ENCODE measurements at places on chromosomes 13 and 19.

GRCh38 chr13:29805994-29806979 lies 44.1 kb downstream of the UBL3 start:
- no peak for DNase-seq

DNA sequence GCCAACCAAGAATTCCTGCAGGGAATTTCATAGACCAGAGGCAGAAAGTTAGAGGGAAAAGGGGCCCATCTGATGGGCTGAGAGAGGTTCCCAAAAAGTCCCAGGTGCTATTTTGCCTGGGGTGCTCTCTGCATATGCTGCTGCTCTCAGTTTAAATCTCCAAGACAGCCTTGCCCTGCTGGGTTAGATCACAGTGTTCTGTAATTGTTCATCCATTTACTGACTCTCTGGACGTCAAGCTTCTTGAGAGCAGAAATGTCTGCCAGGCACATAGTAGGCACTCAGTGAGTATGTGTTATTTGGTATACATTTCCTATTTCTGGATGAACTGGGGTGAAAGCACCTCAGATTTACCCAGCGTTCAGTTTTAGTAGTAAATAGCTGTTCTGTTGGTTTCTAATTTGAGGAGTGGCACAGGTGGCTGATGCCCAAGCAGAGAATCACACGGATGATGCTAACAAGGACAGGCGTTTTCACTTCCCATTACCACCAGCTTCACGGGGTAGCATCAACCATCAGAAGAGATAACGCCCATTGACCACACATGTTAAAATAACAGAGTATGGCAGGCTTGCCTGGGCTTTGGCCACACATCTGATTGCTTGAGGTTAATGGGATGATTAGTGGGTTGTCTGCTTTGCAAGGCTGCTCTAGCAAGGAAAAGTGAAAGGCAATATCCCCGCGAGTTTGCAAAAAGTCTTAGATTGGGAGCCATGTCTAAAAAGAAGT lies 161.1 kb downstream of the SLC7A1 start:
- no peak for DNase-seq

DNA sequence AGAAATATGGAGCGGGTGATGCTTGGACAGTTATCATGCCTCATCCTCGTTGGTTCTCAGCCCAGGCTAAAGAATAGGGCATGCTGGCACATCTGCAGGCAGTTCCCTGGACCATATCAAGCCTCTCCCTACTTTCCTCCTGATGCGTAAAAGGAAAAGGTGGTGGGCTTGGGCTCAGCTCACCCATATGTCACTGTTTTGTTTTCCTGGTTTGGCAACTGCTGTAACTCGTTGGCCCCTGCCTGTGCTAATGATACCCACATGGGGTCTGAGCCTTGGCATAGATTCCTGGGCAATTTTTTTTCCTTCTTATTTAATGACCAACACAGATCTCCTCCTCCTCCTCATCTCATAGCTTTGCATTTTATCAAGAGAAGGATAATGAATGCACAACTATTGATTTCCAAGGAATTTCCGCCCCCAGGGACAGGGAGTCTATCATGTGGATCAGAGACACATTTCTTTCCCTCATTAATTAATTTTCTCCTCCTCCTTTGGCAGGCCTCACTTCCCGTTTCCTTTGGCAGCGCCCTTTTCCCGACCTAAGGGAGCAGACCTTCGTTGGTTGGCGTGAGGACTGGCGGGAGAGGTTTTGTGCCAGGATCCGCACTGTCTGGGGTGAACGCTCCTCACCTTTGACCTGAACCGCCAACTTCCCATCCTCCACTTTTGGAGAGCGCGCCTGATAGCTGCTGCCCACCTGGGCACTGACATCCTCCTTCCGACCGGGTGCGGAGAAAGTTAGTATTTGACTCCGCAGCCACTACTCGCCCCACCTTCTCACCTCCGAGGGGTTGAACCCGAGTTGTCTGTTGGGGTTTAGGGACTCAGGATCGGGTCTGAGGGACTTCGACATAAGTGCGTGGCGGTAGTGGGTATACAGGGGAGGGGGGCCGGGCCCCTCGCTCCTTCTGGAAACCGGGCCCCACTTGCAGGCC lies 3.4 kb upstream of the POU4F1 start:
- DNase-seq, result no peak

DNA sequence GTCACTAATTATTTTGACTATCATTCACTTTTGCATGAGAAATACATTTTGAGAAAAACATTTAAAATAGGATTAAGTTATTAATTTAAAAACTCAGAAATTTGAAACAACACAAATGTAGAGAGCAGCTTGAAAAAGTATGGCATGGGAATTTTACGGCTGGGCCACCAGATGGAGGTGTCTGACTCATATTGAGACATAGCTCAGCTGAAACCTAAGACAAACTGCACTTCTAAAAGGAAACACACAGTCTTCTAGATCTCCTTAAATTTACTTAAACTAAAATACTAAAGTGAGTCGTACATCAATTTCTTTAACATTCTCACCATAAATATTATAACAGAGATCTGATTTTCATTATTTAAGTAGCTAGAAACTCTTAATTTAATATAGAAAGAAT lies 41.9 kb upstream of the POSTN start:
- DNase-seq, result no peak

DNA sequence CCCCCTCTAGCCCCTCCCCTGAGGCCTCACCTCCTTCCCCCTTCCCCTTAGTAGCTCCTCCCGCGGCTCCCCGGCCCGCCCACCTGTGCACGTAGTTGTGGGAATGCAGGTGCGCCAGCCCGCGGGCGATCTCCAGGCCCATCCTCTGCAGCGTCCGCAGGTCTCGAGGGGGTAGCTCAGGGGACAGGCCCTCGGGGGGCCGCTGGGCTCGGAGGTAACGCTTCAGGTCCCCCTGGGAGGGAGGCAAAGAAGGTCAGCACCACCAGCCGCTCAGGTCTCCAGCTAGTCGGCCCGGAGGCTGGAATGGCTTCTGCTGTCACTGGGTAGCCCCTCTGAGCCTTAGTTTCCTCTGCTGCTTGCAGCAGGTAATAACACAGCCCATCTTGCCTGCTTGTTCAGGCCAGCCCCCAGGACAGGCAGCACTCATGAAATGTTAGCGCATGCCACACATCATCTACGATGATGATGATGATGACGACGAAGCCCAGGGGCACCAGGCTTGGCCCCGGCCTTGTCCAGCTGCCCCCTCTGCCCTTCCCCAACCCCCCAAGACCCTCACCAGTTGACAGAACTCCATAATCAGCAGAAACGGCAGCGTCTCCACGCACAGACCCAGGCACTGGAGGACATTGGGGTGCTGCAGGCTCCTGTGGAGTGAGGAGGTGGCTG lies 9.2 kb downstream of the LMTK3 start:
- no peak for DNase-seq

DNA sequence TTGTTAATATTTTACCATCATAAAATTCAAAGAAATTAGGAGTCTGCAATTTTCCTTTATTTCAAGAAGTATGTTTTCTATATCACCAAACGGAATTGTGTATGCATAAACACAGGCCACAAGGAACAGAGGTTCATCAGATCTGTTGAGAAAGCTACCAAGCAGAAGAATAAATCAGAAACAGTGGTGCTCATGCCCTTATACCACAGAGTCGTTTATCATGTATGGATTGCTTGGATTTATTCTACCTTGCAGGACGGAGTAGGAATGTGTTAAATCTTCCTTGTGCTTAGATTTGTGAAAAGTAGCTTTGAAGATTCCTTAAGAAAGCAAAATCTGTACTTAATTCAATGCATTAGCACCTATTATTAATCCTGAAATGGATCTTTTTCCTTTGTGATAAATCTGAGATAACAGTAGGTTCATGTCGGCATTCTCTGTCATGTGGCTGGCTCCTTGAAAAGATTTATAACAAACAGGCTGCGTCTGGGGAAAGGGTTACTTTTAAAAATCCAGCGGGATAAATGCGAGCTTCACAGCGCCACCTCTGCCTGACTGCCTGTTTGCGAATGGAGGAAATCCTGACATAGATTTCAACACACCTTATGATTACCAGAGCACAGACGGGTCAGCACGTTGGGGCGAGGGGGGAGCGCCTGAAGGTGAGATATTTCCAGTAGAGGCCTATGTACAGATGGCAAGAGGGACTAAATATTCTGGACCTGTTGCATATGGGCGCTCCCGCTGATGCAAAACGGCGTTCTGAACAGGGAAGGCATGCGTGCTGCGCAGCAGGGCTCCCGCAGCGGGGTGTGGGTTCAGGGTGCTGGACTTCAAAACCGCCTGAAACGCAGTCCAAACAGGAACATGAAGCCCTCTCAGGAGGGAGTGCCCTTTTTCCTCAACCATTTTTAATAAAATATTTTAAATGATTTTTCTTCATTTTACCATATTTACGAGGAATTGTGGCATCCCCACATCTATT lies 445.5 kb upstream of the SGCG start:
- DNase-seq, result no peak

DNA sequence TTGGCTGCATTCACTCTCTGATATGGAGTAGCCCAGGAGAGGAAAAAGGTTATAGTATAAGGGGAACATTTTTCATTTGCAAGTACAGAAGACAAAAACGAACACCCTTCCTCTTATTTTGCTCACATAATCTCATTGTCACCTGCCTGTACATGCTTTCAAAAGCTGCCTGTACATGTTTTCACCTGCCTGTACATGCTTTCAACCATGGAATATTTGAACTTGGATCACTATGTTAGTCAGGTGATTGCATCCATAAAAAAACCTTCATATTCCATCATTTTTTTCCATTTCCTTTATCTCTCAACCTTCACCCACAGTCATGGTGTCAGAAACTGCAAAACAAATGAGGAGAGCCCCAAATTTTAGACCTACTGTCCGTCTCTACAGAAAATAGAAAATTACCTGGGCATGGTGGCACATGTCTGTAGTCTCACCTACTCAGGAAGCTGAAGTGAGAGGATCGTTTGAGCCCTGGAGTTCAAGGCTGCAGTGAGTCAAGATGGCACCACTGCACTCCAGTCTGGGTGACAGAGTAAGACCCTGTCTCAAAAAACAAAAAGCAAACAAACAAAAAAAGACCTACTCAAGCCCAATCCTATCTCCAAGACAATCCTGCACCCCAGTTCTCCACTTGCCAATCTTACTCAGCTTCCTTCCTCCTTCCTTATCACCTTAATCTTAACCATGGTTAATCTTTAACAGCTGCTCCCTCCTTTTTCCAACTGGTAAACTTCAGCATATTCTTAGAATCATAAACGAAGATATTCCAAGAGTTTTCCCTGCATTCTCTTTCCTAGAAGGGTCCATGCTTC lies 11.6 kb downstream of the IGFL2 start:
- no peak for DNase-seq

- DNase-seq, result no peak
Measured at GRCh38 chr13:113471844-113472243, 18.6 kb upstream of the ADPRHL1 start.

- no peak for DNase-seq
Measured at GRCh38 chr13:21797736-21798135, 126.9 kb downstream of the FGF9 start.

DNA sequence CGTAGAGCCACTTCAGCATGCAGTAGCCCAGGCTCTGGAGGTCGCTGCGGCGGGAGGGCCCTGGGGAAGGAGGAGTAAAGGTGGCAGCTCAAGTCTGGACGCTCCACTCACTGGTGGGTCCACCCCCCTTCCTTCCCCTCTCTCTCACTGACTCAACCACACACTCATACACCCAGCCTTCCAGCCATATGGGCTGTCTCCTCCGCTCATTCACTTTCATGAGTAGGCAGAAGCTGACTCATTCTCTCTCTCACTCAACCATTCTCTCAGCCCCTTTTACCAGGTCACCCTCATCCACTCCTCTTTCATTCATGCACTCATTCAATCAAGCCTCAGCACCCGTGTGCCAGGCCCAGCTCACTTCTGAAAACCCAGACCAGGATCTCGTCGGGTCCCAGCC lies 27.5 kb upstream of the SIGLEC11 start:
- DNase-seq, result peak; percentile 23

DNA sequence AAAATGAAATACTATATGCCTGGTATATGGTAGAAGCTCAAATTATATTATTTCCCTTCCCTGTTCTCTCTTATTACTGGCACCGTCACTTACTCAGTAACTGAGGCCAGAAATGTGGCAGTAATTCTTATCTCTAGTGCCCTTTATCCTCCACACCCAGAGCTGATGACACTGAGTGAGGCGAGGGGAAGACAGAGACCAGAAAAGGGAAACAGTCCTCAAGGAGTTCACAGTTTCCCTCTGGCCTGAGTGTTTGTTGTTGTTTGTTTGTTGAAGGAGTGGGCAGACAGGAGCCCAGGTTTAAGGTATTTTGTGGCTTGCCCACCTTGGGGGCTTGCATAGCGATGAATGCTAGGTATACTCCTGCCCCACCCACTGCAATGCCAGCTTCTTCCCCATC lies 101.5 kb upstream of the FNDC3A start:
- DNase-seq, result no peak

- no peak for DNase-seq
Measured at GRCh38 chr19:51724543-51724942, 752 bp upstream of the HAS1 start.

- DNase-seq, result no peak
Measured at GRCh38 chr19:46502891-46503290, 7.2 kb upstream of the PNMA8B start.

DNA sequence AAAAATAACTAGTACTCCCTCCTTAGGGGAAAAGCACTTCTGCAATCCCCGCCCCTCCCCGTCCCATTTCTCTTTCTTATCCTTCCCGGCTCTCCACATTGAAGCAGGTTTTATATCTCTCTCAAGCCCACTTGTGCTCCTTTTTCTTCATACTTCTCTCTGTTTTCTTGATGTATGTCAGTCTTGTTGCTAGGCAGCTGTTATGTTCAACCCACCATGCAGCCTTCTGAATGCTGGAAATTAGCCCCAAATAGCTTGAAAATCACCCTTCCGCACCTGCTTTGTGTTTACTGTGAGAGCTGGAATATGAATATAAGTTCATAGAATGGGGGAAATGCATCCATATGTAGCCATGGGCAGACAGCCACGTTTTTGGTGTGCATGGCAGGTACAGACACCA lies 461.4 kb downstream of the MYO16 start:
- no peak for DNase-seq

DNA sequence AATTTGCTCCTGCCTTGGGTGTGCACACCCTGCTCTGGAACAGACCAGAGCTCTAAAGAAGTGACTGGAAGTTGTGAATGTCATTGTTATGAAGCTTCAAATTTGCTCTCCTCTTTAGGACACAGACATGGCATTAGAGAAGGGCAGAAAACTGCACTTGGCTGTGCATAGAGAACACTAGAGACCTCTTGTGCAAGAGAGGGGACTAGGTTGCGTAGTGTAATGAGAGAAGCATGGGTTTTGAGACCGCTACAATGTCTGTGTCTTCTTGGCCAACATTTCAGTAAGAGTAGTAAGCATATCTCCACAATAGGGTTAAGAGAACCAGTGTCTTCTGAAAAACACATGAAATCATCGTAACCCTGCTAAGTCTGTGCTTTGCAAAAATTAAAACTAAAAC lies 423.3 kb downstream of the SPRY2 start:
- no peak for DNase-seq

- DNase-seq, result peak; percentile 6
Measured at GRCh38 chr19:37997911-37998344, 90.9 kb downstream of the SIPA1L3 start.

Measured in stimulated activated CD4-positive, alpha-beta T cell treated with anti-CD3 and anti-CD28 coated beads, Interleukin-2, amount 100 ng/mL, for 48 hours (primary cell).